ENCODE measurements at places on chromosomes 1 and 21.

GRCh38 chr21:21146587-21147373 lies 148.6 kb downstream of the NCAM2 start:
- no peak for DNase-seq

DNA sequence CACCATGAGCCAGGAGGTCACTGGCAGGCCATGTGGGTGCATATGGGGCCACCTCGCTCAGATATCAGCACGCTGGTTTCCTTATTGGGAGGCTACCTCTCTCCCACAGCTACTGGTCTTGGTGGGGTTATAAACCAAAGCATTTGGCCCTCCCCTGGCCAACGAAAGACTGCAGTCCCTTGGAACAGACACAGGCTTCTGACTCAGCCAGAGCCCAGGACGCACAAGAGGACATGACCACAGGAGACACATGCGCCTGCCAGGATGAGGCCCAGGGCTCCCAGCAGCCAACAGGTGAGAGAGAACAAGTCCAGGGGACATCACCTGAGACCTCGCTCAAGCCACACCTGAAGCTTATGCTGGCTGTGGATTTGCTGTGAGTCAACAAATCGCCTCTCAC lies 13.8 kb downstream of the NPHP4 start:
- DNase-seq, result no peak

DNA sequence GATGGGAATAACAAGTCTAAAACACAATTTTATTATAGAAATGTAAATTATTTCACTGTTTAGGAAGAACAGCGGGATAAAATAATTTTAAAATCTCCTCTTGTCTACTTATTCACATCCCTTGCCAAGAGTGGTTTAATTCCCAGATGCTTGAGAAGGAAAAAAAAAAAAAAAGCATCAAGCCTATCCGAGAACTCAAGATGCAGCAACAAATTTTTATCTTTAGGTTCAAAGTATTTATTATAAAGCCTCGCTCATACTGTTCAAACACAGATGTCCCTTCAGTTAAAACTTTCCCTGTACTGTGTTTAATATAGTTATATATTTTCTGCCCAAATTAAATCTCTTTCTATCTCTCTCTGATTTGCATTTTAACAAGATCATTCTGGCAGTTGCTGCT lies 1615.8 kb downstream of the PLA2G4A start:
- no peak for DNase-seq

DNA sequence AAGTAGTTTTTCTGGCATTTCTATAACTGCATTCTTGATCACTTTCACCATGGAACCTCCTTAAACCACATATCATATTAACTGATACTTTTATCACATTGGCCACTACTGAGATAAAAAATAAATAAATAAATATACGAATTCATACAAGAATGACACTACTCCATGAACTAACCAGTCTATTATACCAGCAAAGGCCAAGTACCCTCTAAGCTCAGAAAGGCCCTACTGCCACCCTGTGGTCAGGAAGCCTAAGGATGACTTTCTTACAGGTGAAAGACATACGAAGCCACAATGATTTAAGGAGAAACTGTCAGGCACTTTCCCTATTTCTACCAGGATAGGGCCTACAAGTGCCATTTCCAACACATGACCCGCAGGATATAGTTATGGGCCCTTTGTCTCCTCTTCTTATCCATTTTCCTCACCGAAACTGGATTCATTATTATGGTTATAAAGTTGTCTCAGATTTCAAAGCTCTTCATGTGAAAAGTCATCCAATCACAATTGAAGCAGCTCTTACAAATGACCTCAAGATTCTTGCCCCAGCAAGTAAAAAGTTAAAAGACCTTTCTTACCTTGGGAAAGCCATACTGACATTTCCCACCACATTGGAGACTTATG lies 23.9 kb downstream of the DNAJC8 start:
- DNase-seq, result peak; percentile 17

- no peak for DNase-seq
Measured at GRCh38 chr1:204697893-204698292, 12.4 kb upstream of the LRRN2 start.

DNA sequence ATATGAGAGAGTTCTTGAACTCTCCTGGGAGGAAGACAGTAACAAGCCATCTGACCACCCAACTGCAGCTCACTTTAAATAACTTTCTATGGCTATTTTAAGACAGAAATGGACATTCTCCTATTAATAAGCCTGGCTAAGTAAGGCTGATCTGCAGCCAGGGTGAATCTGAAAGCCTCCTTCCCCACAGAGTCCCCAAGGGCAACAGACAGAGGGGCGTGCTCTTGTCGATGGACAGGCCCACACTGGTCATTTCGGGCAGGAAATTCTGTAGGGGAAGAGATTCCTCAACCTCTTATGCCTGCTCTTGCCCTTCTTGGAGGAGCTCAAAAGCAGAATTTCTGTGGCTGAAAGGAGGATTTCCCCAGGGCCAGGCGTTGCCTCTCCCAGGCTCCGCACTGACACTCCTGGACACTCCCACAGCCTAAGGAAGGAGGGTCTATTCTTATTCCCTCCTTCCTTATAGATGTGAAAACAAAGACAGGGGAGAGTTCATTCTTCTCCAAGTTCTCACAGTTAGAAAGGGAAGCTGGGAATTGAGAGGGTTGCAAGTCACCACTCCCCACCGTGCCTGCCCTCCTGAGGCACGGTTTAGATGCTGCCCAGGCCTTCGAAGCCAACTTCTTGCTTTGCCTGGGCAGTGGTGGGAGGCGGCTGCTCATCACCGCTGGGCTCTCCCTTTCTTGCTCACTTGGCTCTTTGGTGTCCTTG lies 17.9 kb upstream of the KANK4 start:
- no peak for DNase-seq

- DNase-seq, result no peak
Measured at GRCh38 chr1:164033782-164034181, 525.2 kb upstream of the PBX1 start.

GRCh38 chr21:32203877-32204480 lies 74.9 kb downstream of the MIS18A start:
- DNase-seq, result no peak

- no peak for DNase-seq
Measured at GRCh38 chr1:4210043-4210442, 310.0 kb upstream of the C1orf174 start.

DNA sequence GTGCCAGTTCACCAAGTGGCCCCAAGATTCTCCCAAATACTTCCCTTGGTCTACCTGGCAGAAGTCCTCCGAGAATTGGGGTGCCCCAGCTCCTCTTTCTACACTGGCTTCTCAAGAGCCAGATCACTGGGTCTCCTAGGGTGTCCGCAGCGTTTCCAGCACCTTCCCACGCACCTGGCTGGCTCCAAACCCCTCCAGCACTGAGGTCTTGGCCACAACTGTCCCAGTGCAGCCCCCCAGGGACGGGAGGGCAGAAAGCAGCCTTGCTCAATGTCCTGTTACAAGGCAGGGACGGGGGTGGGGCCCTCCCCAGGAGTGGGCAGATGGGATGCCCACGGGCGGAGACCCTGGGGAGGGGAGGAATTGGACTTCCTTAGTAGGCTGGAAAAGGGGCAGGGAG lies 1.1 kb downstream of the ECE1 start:
- no peak for DNase-seq

- no peak for DNase-seq
Measured at GRCh38 chr1:188425687-188426086, 1596.9 kb downstream of the PLA2G4A start.

- DNase-seq, result no peak
Measured at GRCh38 chr21:14878971-14879370, 185.8 kb downstream of the NRIP1 start.

GRCh38 chr1:153944005-153944826 lies 2.3 kb downstream of the DENND4B start:
- no peak for DNase-seq

- DNase-seq, result no peak
Measured at GRCh38 chr1:210098356-210098755, 134.2 kb upstream of the SERTAD4 start.

DNA sequence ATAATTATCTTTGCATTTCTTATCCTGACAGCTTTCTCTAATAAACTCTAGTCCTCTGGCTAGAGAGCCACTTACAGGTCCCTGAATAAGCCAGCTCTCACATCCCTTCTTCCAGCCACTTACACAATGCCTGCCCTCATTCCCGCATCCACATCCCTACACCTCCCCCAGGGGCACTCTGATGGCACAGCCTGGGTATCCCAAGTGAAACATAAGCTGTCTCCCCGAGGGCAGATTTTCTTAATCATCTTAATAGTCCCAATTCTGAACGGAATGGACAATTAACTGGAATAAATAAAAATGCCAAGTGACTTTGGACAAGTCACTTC lies 4.9 kb downstream of the RHOC start:
- DNase-seq, result no peak

- no peak for DNase-seq
Measured at GRCh38 chr1:207978441-207978840, 67.5 kb upstream of the CD34 start.

GRCh38 chr21:46603228-46603627 lies 1.7 kb downstream of the S100B start:
- DNase-seq, result no peak

GRCh38 chr1:67896826-67897225 lies 63.6 kb upstream of the GNG12 start:
- DNase-seq, result no peak

DNA sequence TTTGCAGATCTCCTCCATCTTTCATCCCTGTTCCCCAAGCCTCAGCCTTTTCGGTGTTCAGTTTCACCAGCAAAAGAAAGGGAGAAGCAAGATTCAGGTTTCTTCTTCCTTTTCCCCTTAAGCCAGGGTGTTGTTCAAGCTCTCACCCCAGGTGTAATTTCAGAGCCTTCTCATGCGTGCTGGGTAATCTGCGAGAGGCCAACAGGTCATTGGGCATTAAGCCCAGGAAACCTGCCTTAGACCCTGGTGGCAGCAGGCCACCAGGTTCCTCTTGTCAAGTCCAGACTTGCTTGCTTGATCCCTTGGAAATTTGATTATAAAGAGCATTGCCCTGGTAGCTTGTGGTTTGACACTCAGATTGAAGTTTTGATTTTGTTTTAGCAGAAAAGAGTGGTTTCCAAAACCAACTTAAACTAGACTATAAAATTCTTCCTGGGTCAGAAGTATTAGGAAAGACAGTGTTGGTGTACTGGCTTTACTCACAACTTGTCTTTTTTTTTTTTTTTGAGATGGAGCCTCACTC lies 6.9 kb downstream of the AKR1A1 start:
- no peak for DNase-seq

- DNase-seq, result no peak
Measured at GRCh38 chr21:44401386-44402160, 48.2 kb downstream of the TRPM2 start.

DNA sequence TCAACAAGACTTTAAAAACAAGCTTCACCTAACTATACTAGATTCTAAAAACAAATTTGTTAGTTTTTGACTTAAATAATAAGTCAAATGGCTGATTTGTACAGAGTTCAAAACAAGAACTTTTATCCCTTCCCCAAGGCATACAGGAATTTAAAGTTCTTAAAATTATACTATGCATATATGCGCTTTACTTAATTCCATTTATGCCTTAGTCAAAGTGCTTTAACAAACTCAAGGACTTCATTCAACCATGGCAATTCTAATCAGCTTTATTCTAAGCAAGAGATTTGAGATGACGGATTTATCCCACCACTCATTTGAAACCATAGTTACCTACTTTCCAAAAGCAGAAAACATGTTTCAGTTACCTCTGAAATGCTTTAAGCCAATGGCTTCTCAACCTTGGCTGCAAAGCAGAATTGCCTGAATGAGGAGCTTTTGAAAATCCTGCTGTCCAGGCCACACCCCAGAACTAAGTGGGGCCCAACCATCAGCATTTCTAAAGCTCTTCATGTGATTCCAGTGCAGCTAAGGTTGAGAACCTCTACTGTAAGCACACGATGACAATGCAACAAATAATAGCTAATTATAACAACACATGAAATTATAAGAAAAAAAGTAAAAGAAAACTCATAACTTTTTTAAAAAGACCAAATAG lies 44.6 kb downstream of the TTLL7 start:
- no peak for DNase-seq

DNA sequence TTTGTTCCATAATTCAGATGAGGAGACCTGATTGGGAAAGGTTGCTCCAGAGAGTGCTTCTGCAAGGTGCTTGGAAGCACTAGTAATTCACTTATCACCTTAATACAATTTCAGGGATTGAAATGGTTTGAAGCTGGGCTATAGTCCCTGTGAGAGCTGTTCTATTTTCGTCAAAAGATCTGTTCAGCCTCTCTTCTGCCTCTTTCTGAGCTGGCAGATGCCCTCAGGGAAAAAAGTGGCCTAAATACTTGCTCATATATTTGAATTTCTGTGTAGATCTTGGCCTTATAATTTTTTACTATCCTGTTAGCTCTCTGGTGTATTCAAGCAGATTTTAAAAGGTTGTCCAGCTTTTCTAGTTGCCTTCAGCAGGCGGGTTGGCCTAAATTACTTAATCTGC lies 22.3 kb downstream of the C1orf146 start:
- DNase-seq, result no peak

DNA sequence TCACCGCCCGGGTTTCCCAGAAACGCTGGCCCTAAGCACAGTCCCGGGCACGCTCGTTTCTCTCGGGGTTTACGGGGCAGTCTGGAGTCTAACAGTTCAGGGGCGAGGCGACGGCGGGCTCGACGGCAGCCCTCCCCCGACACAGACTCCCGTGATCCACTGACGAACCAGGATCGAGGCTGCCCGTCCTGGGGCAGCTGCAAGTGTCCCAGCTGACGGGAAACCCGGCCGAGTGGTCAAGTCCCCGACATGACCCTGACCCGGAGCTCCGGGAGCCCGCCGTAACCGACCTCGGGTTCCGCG lies 494 bp downstream of the UBE2J2 start:
- no peak for DNase-seq

DNA sequence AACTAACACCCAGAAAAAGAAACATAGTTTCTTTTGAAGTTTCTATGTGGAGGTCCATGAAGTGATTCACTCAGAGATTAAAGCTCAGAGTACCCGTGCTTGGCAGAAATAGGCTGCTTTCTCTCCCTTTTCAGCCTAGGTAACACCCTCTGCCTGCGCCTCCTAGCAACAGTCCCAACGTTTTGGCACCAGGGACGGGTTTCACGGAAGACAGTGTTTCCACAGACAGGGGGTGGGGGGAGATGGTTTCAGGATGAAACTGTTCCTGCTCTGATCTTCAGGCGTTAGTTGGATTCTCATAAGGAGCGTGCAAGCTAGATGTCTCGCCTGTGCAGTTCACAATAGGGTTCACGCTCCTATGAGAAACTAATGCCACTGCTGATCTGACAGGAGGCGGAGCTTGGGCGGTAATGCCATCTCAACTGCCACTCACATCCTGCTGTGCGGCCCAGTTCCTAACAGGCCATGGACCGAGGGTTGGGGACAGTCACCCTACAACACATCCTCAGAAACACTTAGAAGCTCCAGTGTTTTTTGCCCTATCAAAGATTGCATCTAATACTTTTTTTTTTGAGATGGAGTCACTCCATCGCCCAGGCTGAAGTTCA lies 53.2 kb downstream of the CHML start:
- no peak for DNase-seq

GRCh38 chr1:110428946-110429345 lies 21.5 kb upstream of the LAMTOR5 start:
- no peak for DNase-seq
